ENCODE measurements at places on chromosomes 3 and 15. TPM values are rescaled to one million over a fixed set of nuclear protein-coding genes. Genes with fewer than 3 reads are reported as not detected.

- DNase-seq: no peak
Observed at GRCh38 chr15:64690008-64690407, 85.4 kb downstream of the RBPMS2 start.

GPR176 gene
- total RNA-seq: 0.34 TPM

ZBTB20 gene
- total RNA-seq: 3.4 TPM

- DNase-seq: no peak
Observed at GRCh38 chr3:90180096-90180495, 1072.7 kb downstream of the EPHA3 start.

DNA sequence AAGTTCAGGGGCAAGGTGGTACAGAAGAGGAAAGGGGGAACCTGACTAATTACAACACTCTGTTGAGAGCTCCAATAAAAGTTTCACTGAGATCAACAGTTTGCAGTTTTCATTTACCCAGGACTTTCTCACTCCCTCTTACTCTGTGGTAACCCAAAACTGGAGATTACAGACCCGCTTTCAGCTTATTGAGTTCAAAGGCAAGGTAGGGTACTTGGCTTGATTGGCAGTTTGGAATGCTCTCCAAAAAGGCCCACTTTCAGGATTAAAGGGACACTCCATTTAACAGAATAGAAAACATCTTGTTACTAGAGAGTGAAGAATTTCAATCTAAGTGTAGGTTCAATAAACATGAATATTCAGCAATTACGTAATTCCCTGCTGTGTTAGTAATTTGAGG is 117.6 kb upstream of the ETV5 start:
- DNase-seq: no peak

- DNase-seq: no peak
Observed at GRCh38 chr15:68681836-68682235, 103.0 kb downstream of the CORO2B start.

- DNase-seq: no peak
Observed at GRCh38 chr3:157390713-157391515, 45.7 kb upstream of the PTX3 start.

- DNase-seq: no peak
Observed at GRCh38 chr3:61415201-61415600, 146.2 kb upstream of the PTPRG start.

DNA sequence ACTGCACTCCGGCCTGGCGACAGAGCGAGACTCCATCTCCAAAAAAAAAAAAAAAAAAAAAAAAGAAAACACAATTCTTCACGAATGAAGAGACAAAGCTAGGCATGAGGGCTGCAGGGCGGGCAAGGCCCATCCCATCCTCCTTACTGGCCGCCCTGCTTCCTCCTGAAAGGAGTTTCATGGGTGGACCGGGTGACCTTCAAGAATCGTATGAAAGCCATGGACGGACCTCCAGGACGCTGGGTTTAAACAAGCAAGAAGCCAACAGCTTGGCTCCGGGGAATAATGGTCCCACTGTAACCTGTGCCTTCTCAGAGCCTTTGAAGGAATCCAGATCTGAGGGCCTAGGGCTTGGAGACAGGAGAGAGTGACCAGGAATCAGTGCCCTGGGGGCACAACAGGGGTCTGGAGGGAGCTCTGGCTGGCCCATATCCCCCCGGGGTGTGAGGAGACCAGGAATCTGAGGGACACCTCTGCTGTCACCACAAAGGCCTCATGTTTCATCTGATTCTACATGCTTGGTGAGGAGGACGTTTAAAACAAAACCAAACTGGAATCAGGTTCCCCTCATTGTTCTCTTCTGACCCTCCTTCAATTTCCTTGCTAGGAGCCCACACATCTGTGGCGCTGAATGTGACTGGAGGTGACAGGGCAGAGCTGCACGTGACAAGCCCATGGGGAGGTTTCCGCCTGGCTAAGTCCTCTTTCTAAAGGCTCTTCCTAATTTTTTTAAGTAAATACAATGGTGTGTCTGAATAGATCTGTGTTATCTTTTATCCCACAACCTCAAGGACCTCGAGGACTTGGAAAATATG is 46.1 kb downstream of the WHAMM start:
- no peak for DNase-seq

SLC12A1 gene
- total RNA-seq: not detected

ERICH6 gene
- not detected for total RNA-seq

GRCh38 chr3:53941184-53941583 is 49.5 kb upstream of the SELENOK start:
- no peak for DNase-seq

- no peak for DNase-seq
Observed at GRCh38 chr3:64422192-64422591, 196.9 kb upstream of the PRICKLE2 start.

CDHR4 gene
- total RNA-seq: not detected

CLRN1 gene
- total RNA-seq: not detected

- no peak for DNase-seq
Observed at GRCh38 chr3:37519661-37520060, 342.0 kb upstream of the CTDSPL start.

- no peak for DNase-seq
Observed at GRCh38 chr15:37015035-37015434, 85.3 kb downstream of the MEIS2 start.

DNA sequence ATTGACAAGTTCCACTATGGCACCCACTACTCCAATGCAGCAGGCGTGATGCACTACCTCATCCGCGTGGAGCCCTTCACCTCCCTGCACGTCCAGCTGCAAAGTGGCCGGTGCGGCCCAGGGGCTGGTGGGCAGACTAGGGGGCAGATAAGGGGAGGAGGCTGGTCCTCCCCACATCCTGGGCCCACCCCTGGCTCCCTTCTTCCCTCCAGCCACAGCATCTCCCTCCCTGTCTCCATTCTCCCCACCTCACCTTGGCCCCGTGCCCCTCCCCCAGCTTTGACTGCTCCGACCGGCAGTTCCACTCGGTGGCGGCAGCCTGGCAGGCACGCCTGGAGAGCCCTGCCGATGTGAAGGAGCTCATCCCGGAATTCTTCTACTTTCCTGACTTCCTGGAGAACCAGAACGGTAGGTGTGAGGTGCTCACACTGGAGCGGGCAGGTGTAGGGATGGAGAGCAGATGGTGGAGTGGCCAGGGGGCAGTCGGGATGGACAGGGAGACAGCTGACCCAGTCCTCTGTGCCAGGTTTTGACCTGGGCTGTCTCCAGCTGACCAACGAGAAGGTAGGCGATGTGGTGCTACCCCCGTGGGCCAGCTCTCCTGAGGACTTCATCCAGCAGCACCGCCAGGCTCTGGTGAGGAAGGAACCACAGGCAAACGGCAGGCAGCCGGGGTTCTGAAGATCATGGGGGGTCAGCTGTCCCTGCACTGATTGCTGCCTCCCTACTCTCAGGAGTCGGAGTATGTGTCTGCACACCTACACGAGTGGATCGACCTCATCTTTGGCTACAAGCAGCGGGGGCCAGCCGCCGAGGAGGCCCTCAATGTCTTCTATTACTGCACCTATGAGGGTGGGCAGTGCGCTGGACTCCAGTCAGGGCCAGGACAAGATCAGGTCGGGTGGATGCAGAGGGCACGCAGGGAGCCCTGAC is 26.0 kb downstream of the NBEAL2 start:
- DNase-seq: no peak

KNL1 gene
- total RNA-seq: 22.4 TPM

GABRA5 gene
- not detected for total RNA-seq

KCNAB1 gene
- total RNA-seq: not detected

- DNase-seq: no peak
Observed at GRCh38 chr3:178485756-178486155, 50.5 kb upstream of the KCNMB2 start.

DNA sequence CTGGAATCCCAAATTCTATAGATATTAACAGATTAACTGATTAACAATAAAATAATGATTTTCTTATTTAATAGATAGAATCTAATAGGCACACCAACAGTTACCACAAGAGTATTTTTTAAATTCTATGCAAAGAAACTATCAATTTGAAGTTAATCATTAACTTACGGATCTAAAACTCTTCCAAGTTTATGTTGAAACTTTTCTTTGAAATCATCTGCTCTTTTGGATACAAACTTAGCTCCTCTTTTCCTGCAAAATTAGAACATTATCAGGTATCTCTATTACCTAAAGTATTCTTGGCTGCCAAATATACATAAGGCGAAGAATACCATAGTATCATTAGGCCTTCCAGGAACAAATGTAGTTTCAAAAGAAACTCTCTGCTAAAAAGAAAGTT is 34.8 kb downstream of the EFHB start:
- DNase-seq: no peak

GPR149 gene
- total RNA-seq: not detected

- DNase-seq: no peak
Observed at GRCh38 chr3:128648940-128649663, 1.5 kb downstream of the RPN1 start.
